Type B pancreatic cell (in vitro differentiated cells): ENCODE measurements at places on chromosomes 13 and 19.

DNA sequence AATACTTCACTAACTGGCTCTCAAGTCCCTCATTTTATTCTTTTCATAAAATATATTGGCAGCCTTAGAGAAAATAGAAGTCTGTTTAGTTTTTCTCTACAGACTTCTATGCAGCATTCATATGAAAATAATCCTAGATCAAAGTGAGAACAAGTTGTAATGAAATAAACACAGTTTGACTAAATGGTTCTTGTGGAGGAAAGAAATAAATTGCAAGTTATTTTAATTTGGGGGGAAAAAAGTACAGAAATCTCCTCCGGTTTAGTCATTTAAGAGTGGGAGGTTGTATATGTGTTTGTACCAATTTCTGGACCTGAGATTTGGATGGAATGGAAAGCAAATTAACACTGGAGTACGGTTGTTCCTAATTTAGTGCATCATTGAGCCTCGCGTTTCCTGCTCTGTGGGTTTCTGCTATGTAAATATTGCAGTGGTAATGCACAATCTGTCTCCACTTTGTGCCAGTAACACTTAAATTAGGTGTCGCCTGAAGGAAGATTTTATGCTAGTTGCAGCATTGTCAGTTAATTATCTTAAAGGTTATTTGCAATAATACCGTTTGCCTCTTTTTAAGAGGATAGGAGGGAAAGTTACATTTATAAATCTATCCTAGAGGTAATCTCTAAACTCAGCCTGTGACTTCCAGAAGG lies 100.2 kb downstream of the ZIC5 start:
- H3K36me3 ChIP-seq = no peaks in the 10 kb centered on the region
- H3K27ac ChIP-seq = no peak overlapping the region
- no peak for DNase-seq

GRCh38 chr13:27977476-27978300 lies 8.6 kb upstream of the CDX2 start:
- H3K27ac ChIP-seq = peak overlapping the region; percentile 63
- H3K4me1 ChIP-seq = peaks cover 5% of the 10 kb centered on the region
- peak overlapping the region; percentile 79 for H3K4me3 ChIP-seq
- H3K27me3 ChIP-seq = peaks cover 95% of the 10 kb centered on the region
- DNase-seq = no peak

DNA sequence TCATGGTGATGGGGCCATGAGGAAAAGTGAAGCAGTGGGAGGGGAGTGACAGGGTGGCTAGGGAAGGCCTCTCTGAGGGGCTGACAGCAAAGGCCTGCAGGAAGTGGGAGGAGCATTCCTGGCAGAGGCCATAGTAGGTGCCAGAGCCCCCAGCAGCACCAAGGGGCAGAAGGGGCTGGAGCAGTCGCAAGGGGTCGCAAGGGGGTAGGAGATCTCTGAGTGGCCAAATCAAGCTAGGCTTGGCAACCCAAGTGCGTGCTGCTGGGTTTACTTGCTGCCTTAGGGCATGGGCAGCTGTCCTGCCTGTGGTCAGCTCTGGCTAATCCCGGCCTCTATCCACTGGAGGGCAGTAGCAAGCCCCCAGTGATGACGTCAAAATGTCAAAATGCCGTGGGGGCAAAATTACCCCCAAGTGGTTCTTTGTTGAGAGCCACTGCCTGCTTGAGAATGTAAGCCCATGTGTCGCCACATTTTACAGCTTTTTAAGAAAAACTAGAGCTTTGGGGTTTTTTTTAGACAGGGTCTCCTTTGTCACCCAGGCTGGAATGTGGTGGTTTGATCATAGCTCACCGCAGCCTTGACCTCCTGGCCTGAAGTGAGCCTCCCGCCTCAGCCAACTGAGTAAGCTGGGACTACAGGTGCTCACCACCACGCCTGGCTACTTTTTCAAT lies 11.8 kb downstream of the CCDC97 start:
- no peak overlapping the region for H3K4me3 ChIP-seq
- H3K27ac ChIP-seq = no peak overlapping the region
- peaks cover 19% of the 10 kb centered on the region for H3K27me3 ChIP-seq
- peaks cover 32% of the 10 kb centered on the region for H3K4me1 ChIP-seq
- H3K36me3 ChIP-seq = peaks cover 5% of the 10 kb centered on the region

DNA sequence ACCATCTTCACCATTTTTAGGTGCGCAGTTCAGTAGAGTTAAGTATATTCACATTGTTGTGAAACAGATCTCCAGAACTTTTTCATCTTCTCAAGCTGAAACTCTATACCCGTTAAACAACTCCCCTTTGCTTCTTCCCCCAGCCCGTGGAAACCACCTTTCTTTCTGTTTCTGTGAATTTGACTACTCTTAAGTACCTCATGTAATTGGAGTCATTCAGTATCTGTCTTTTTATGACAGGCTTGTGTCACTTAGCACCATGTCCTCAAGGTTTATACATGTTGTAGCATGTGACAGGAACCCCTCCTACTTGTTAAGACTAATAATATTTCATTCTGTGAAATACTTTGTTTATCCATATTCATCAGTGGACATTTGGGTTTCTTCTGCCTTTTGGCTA lies 52.8 kb downstream of the TNFRSF19 start:
- no peak overlapping the region for H3K27ac ChIP-seq
- no peaks in the 10 kb centered on the region for H3K27me3 ChIP-seq
- DNase-seq = no peak
- H3K4me1 ChIP-seq = peaks cover 23% of the 10 kb centered on the region

GRCh38 chr19:19570571-19570970 lies 32.5 kb downstream of the CILP2 start:
- DNase-seq = no peak
- H3K27me3 ChIP-seq = no peaks in the 10 kb centered on the region
- no peaks in the 10 kb centered on the region for H3K4me1 ChIP-seq
- H3K27ac ChIP-seq = no peak overlapping the region
- no peak overlapping the region for H3K4me3 ChIP-seq

DNA sequence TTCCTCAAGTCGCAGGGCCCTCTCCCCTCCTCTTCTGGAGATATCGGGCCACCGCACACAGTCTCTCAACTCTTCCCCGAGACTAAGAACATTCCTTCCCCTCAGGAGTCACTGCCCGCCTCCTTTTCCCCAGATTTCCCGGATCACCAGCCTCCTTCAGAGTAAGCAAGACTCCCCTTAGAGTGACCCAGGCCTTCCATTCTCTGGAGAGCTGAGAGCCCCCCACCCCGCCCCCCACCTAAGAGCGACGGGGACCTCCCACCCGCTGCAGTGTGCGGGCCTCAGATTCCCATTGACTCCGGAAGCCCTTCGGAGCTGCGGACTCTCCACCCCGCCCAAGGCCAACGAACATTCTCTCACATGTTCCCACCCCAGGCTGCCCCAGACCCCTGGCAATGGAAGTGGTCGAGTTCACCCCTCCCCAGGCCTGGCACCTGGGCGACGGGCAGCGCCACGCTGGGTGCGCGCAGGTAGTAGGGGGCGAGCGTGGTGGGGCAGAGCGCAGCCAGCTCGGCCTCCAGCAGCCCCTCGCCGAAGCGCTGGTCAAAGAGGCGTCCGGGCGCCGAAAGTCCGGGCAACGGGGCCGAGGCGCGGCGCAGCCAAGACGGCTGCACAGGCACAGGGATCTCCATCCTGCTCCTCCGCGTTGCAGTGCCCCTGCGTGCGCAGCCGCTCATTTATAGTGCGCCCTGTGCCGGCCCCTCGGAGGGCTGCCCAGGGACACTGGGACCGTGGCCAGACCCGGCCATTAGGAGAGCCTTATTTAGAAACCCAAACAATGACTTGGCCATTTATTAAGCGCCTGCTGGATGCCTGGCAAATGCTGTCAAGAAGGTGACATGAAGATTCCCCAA lies at the start of gene HSPB6:
Gene HSPB6, minus strand, starts transcription at position 653 of the 854 bp plus-strand sequence. Its CDS starts 21 bp downstream, at position 632.
- H3K36me3 ChIP-seq = peaks cover 4% of the 10 kb centered on the region
- H3K27me3 ChIP-seq = peaks cover 14% of the 10 kb centered on the region
- peaks cover 9% of the 10 kb centered on the region for H3K4me1 ChIP-seq
- DNase-seq = no peak
- H3K4me3 ChIP-seq = peak within 1 kb of the TSS; percentile 99

DNA sequence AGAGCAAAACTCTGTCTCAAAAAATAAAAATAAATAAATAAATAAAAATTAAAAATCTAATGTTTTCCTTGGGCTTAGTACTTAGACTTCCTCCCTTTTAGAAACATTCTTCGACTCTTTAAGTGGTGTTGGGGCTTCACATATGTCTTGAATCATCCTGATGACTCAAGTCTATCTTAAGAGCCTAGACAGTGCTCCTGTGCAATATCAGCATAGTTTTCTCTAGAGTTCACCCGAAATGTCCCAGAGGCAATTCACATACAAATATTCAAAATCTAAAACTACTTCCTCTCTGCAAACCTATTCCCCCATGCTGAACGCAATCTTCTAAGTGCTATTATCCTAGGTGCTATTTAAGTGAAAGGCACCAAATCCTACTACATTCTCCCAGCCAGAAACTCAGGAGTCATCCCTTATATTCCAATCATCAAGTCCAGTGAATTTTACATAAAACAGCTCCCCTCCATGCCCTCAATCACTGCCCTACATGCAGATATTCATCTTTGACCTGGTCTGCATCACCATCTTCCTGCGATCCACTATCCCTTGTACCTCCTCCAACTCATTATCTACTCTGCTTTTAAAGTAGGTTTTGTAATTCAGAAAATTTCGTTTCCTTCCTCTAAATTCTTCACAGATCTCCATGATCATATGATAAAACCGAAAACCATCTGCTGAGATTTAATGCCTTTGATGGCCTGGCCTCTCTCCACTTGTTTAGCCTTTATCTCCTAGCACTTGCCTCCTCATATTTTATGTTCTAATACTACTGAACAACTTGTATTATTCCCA lies 102.7 kb downstream of the ELF1 start:
- H3K4me3 ChIP-seq = no peak overlapping the region
- no peaks in the 10 kb centered on the region for H3K36me3 ChIP-seq
- DNase-seq = no peak
- H3K4me1 ChIP-seq = peaks cover 21% of the 10 kb centered on the region
- H3K27ac ChIP-seq = no peak overlapping the region
- no peaks in the 10 kb centered on the region for H3K27me3 ChIP-seq

GRCh38 chr19:44072543-44073401 lies 813 bp downstream of the ZNF284 start:
- no peaks in the 10 kb centered on the region for H3K27me3 ChIP-seq
- H3K4me1 ChIP-seq = peaks cover 18% of the 10 kb centered on the region
- H3K36me3 ChIP-seq = peaks cover 41% of the 10 kb centered on the region
- peak overlapping the region; percentile 97 for H3K4me3 ChIP-seq
- no peak for DNase-seq
- H3K27ac ChIP-seq = peak overlapping the region; percentile 97

DNA sequence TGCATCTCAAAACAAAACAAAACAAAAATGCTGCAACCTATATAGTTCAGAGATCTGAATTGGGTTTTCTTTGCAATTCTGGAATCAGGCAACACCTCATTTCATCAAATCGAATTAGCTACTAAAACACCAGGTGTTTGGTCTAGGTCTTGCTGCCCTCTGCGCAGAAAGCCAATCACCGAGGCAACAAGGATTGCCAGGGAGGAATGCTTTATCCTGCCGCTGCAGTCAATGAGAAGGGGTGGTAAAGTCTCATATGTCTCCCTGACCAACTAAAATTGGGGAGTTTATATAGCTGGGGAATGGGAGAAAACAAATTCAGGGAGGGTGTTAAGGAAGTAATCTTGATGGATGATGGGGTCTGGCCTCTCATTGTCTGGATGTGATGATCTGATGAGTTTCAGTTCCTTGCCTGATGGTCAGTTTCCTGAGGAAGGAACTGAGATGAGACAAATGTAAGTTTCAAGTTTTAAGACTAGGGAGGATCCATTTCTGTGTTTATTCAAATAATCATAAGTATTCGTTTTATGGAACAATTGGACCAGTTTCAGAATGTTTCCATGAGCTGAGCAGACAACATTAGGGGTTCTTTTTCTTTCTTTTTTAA lies 5.0 kb upstream of the YJU2 start:
- H3K27me3 ChIP-seq = no peaks in the 10 kb centered on the region
- no peaks in the 10 kb centered on the region for H3K4me1 ChIP-seq
- H3K27ac ChIP-seq = no peak overlapping the region

DNA sequence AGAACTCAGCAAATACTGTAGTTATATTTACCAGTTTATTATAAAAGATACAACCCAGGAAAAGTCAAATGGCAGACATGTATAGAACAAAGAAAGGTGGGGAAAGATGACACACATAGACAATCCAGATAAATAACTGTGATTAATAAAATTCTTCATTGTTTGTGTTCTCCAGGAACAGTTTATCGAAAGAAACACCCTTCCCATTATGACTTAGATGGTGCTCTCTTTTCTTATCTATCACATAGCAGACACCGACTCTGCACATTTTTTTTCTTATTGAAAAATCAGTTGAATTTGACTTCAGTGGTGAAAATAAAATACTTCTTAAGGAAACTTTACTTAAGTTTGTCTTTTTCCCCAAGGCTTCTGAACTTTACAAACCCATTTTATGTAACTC lies 6.2 kb downstream of the ZNF708 start:
- H3K27ac ChIP-seq = peak overlapping the region; percentile 34
- no peak overlapping the region for H3K4me3 ChIP-seq
- H3K4me1 ChIP-seq = peaks cover 6% of the 10 kb centered on the region
- no peaks in the 10 kb centered on the region for H3K27me3 ChIP-seq

DNA sequence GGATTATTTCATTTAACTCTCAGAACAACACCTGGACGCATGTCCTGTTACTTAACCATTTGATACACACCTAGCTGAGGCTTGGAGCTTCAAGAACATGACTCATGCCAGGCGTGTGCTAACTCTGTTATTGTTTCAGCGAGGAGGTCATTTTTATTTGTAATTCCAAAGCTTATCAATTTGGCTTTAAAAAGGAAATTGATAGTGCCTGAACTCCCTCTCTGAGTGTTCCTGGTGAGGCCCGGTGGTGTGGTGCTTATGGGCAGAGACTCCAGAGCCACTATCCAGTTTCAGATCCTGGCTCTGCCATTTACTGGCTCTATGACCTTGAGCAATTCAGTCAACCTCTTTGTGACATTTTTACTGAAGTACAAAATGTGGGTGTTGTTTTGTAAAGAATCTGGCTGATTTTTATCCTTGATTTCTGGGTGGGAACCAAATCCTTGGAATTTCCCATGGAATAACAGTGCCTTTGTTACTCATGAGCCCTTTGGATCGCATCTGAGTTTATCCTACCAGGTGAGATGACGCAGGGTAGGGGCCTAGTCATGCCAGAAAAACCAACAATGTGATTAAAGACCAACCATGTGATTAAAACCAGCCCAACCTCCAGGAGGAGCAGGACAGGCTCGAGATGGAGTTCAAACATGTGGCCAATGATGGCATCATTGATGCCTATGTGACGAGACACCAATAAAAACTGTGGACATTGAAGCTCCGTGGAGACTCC lies 198.8 kb downstream of the MYO16 start:
- H3K27me3 ChIP-seq = no peaks in the 10 kb centered on the region
- DNase-seq = no peak
- no peaks in the 10 kb centered on the region for H3K36me3 ChIP-seq
- H3K4me1 ChIP-seq = no peaks in the 10 kb centered on the region
- H3K4me3 ChIP-seq = no peak overlapping the region

GRCh38 chr19:55251341-55252081 lies 7.3 kb downstream of the PPP6R1 start:
- no peaks in the 10 kb centered on the region for H3K27me3 ChIP-seq
- peaks cover 46% of the 10 kb centered on the region for H3K4me1 ChIP-seq
- no peaks in the 10 kb centered on the region for H3K36me3 ChIP-seq
- H3K4me3 ChIP-seq = peak overlapping the region; percentile 67
